ENCODE measurements at places on chromosomes 2 and 18. TPM values are rescaled to one million over a fixed set of nuclear protein-coding genes. Genes with fewer than 3 reads are reported as not detected.

The ANTXR1 gene
- total RNA-seq, result 17.0 TPM

The KCMF1 gene
- 118 TPM for total RNA-seq

The COLEC12 gene
- 4.7 TPM for total RNA-seq

The CMPK2 gene
- 3.6 TPM for total RNA-seq

The TACR1 gene
- not detected for total RNA-seq

The ATP5F1A gene
- 799 TPM for total RNA-seq

The TRIM54 gene
- total RNA-seq, result not detected

The BOLL gene
- not detected for total RNA-seq

The C1QL2 gene
- total RNA-seq, result not detected

The ANKRD30BL gene
- not detected for total RNA-seq

The GNAL gene
- total RNA-seq, result 2.6 TPM

The PPP1R7 gene
- 77.8 TPM for total RNA-seq

- DNase-seq, result peak; percentile 70
These were observed 92.3 kb downstream of the B3GNT2 start for GRCh38 chr2:62287899-62288880.

- no peak for DNase-seq
These were observed 10.0 kb upstream of the APCDD1 start for GRCh38 chr18:10444314-10445006.

- DNase-seq, result no peak
These were observed 6.1 kb downstream of the STK25 start for GRCh38 chr2:241502281-241502680.

- DNase-seq, result no peak
These were observed 25.3 kb downstream of the PSME4 start for GRCh38 chr2:53945538-53945937.

GRCh38 chr18:27606741-27607140 lies 421.6 kb upstream of the CHST9 start:
- no peak for DNase-seq

DNA sequence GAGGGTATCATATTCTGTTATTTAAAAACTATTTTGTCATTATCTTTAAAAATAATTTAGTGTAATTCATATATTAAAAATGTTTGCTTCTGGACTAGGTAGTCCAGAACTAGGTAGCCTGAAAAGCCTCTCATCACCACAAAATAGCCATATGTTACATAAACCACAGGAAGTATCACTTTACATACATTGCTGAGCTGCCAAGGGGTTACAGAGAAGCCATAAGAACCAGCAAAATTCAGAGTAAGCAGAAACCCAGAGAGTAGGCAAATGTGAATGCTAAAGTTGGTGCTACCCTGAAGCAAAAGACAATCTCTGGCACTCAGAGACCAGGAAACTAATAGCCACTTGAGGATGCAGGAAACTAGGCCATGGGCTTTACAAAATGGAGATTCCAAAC lies 60.9 kb downstream of the LOXHD1 start:
- DNase-seq, result no peak

DNA sequence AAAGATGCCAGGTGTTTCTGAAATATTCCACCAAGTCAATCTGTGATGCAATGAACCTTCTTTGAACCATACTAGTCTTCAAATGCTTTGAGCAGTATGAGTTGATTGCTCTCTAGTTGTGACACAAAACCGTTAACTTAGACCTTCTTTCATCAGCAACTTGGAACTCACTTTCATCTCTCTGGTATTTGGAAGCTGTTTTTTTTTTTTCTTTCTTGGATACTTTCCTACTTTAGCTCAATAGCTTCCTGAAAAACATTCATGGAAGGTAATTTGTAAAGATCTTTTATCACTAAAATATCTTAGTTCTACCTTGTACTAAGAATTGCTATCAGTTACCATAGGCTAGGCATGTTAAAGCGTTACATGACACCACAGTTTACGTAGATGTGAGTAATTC lies 1071.9 kb upstream of the CHAC2 start:
- no peak for DNase-seq

DNA sequence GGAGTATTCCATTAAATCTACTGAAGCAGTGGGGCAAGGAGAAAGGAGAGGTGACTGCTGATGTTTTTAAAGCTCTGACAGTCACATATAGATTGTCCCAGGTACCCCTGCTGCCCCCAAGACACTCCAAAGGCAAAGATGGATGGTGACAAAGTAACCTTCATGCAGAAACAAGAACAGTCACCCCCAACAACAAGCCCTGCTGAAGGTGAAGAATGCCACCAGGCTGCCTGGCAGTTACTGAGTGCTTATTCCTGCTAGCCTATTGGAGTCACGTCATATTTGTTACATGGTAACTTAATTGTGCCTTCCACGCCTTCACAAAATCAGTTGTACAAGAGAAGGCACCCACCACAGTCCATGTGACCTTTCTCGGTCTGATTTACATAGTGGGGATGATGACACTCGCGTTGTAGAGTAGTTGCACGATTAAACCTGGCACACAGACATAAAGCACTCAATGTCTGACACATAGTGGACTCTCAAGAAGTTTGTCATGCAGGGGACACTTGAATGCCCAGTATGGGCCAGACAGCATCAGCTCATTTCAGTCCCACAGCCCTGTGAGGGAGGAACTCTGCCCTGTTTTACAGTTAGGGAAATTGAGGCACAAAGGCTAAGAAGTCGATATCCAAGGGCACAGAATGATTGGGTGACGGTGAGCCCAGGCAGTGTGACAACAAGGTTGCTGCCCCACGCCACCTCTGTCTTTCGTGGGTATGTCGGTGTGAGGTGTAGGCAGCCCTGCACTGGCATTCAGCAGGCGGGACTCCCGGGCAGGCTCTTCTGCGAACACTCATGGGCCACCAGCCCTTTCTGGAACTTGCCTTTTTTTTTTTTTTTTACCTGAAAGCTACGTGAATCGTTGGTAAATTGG lies 62.7 kb downstream of the ZCCHC2 start:
- DNase-seq, result no peak

DNA sequence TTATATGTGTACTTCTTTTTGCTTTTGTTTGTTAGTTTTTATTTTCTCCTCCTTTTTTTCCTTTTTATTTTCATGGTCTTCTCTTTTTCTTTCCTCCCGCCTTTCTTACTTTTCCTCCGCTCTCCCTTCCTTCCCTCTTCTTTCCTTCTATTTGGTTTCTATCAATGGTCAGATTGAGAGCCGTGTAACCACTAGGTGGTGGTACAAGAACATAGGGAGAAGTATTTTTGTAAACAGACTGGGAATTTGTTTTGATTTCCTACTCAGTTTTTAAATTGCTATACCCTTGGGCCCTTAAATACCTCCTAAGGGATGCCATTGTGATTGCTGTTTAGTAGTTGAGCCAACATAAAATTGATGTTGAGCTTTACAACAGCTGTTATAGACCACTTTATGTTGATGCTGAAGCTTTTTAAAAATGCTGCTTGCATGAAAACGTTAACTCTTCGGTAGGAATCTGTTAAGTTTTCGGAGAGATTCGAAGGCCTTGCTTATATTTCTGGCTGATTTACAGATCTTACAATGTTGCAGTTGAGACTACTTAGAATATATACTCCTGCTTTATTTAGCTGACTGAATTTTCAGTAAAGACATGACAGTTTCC lies 124.2 kb downstream of the UBE2E3 start:
- peak; percentile 24 for DNase-seq

DNA sequence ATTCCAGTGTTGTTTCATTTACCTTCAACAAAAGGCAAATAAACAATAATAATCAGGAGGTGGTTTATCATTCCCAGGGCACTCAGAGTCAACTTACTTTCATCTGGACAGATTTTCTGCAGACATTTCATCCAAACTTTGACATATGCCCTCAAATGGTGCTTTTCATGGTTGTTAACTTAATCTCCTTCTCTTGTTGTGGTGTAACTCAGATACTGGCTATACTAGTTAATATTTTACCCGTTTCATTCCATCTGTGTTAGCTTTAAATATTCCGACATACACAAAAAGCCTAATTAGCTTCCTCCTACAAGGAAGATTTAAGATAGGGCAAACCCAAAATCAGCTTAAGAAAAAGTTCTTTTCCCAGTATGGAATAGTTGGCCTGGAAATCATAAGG lies 44.4 kb upstream of the RPE start:
- DNase-seq, result no peak

DNA sequence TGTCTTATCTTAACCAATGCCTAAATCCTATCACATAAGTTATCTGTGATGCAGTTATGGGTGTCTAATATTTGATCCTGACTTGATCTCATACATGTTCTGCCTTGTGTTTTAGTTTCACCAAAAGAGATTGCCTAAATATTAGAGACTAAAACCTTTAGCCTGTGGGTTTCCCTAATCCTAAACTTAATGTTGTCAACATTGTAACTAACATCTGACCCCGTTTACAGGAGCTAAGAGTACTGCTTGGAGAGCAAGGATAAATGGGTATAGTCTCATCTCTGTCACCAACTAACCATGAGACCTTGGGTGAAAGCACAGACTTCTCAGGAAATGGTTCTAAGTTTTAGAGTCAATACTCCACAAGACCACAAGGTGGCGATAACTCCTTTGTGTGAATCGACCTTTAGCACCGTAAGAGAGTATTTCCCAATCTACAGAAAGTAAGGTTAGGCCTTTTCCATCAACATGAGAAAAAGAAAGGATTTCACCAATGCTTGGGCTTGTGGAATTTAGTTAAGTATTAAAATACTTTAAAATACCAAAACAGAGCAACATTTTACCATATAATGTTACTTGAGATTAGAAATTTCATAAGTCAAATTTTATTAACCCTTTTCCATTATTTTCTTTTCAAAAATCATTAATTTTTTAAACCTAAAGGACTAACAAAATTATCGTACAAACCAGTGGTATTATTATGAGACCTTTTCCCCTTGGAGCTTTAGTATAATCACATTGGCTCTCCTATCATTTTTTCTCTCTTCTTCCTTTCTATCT lies 60.5 kb downstream of the G6PC2 start:
- peak; percentile 66 for DNase-seq

- DNase-seq, result no peak
These were observed 51.7 kb downstream of the RBKS start for GRCh38 chr2:27838502-27838901.

DNA sequence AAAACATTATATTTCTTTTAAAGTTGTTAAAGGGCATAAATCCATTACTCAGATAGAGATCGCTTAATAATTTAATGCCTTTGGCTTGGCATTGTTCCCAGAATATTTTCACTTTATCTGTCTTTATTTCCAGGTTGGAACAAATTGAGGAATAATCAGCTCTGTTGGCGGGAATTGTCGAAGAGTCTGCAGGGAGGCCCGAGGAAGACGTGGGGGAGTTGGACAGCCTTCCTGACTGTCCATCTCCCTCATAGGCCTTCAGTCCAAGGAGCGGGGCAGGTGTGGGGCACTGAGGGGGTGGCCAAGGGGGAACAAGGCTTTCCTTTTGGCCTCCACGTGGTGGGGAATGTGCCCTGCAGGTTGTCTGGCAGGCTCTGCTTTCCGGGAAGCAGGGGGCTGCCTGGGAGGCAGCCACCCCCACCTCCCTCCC lies 179.6 kb downstream of the ZBTB7C start:
- no peak for DNase-seq

GRCh38 chr18:26438980-26439379 lies 109.4 kb downstream of the KCTD1 start:
- DNase-seq, result no peak

GRCh38 chr2:158716121-158716791 lies 78.9 kb upstream of the DAPL1 start:
- DNase-seq, result no peak
